ENCODE measurements at places on chromosomes 7 and 10. TPM values are rescaled to one million over a fixed set of nuclear protein-coding genes. Genes with fewer than 3 reads are reported as not detected.
A peak's percentile ranks its signal among the peaks of the same experiment; 100 is the strongest.

DNA sequence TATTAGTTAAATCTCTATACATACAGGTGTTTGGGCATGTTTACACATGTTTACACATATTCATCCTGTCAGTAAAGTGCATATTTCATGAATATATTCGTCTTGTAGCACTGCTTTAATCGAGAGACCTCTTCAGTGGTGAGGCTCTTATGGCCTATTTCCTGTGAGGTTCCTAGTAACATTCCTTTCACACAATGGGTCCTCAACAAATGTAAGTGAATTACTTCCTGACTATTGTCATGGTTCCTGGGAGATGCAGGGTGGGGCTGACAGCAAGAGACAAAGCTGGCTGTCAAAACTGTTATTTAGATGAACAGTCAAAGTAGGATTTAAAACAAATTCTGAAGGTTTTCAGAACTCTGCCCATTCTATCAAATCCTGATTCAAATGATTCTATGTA, 12.4 kb upstream of the SEMA3A start:
- DNase-seq, result no peak

DNA sequence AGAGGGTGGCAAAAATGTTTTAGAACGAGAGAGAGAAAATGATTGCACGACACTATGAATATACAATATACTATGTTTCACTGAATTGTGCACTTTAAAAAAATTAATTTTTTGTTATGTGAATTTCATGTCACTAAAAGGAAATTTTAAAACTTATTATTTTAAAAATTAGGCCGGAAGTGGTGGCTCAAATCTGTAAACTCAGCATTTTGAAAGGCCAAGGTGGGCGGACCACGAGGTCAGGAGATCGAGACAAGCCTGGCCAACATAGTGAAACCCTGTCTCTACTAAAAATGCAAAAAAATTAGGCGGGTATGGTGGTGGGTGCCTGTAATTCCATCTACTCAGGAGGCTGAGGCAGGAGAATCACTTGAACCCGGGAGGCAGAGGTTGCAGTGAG, 642.5 kb downstream of the XPNPEP1 start:
- DNase-seq, result no peak

DNA sequence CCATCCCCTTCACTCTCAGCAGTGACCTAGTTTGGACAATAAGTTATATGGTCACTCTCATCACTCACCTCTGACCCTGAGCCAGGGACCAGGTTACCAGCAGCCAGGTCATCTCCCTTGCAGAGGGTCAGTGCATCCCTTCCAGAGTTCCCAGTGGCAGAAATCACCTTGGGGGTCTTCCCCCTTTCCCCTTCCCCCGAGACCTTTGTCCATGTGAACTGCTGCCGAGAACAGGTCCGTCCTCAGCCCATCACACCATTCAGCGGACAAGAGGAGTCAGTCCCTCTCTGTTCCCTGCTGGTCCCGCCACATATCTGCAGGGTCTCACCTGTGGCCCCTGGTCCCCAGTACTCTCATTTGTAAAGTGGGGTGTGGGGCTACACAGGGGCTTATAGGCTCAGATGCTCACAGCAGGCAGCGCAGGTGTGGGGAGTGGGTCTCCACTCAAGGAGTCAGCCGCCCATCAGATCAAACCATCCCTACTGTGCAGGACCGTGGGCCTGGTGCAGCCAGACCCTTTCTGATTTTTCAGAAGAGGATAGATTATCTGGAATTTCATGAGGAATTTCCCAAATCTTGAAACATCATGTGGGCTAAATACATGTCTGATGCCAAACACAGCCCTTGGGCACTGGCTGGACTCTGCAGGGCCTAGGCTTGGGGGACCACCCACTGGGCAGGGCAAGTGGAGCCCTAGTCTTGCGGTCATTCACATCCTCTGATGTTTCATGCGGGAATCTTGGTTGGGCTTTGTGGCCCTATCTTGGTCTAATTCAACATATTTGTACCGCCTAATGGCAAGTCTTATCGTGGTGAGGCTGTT, 6.5 kb downstream of the DEPP1 start:
- DNase-seq, result no peak

DNA sequence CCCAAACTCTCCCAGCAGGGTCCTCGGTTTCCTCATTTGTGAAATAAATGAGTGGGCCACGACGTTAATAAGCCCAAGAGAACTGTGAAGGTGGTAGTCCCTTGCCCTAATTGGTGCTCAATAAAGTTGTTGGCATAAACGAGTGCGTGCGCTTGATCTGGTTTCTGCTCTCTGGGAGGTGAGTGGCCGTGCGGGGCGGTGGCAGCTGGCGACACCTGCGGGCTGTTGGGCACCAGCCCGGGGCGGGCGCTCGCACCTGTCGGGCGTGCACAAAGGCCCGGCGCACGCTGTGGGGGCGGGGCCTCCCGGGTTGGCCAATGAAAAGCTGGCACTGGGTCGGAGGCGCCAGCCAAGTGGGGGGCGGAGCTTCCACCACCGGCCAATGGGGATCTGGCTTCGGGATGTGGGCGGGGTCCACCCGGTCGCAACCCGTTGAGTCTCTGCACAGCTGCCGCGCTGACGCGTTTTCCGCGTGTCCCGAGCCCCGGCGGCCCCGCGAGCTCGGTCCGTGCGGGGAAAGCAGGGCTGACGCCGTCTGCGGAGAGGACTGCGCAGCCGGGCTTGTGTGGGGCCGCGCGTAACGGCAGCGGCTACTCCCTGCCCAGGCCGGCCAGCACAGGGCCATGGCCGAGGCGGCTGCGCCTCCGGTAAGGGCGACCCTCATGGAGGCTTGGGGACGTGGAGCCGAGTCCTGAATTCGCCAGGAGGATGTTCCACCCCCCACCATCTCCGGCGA, 23.0 kb downstream of the ZNF783 start:
- peak; percentile 74 for DNase-seq

- no peak for DNase-seq
Measured at GRCh38 chr10:77548157-77548556, 89.5 kb downstream of the KCNMA1 start.

GRCh38 chr7:98248156-98248555, 3.9 kb downstream of the TECPR1 start:
- DNase-seq, result no peak

- DNase-seq, result no peak
Measured at GRCh38 chr7:98186452-98187137, 24.6 kb upstream of the BHLHA15 start.

- no peak for DNase-seq
Measured at GRCh38 chr7:133536450-133536849, 283.6 kb downstream of the EXOC4 start.

DNA sequence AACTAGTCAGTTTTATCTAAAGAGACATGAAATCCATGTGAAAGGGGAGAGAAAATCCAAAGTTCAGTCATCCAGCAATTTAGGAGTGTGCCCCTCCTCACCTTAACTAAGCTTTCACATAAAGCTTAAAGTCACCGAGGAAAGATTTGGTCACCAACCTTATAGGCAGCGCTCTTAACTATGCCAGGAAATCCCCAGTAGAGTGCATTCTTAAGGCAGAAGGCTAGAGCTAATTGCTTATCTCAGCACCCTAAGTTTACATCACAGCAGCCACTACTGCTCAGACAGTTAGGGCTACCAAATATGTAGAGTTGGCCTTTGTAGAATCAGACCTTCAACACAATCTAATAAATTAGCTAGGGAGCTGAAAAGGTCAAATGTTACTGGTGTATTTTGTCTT, 47.9 kb downstream of the MTPN start:
- DNase-seq, result no peak

DNA sequence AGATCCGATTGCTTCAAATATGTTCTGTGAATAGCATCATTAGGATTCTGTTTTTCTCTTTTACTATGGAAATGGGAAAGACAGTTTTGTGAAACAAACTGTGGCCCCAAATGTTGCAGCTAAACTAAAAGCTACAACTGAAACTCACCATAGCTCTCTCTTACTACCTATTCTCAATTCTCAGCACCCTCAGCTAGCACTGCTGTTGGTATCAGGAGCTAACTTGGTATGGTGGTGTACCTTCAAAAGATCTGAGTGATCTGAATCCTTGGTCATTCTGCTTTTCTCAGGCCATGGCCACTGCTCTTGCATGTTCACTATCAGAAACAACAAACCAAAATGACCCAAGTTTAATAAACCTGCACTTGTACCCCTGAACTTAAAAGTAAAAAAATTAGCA, 1208.0 kb downstream of the SORCS1 start:
- no peak for DNase-seq

DNA sequence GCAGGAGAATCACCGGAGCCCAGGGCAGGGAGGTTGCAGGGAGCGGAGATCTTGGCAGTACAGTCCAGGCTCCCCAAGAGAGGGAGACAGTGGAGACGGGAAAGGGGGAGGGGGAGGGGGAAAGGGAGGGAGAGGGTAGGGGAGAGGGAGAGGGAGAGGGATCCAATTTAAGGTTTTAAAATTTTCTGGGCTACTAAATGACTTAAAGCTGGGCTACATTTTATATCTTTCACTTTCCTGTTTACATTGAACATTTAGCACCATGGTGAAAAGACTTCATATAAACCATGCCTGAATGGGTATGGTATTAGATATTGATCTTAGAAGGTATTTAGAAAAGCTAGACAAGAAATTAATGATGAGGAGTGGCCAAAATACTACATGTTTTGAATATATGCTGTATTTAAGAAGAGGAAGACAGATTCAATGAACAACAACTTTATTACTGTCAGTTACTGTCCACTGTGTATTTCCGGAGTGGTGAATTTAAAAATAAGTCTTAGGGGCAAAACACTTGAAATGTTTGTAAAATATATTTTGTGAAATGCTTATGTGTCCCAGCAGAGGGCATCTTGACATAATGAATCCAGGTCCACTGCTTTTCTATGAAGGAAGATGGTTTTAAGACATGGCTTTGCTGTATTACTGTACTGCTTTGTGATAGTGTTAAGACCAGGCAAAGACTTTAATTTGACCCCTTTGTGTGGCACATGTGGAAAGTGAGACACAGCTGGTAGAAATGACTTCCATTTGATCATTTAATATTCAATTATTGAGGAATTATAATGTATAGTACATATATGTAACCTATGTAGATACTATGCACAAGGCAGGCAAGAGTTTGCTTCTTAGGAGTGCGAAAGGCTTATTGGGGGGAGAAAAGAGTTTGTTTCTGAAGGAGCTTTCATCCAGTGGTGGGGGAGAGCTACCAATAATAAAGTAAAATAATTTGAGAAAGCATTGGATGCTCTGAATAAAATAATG, 52.8 kb downstream of the NRF1 start:
- no peak for DNase-seq

DNA sequence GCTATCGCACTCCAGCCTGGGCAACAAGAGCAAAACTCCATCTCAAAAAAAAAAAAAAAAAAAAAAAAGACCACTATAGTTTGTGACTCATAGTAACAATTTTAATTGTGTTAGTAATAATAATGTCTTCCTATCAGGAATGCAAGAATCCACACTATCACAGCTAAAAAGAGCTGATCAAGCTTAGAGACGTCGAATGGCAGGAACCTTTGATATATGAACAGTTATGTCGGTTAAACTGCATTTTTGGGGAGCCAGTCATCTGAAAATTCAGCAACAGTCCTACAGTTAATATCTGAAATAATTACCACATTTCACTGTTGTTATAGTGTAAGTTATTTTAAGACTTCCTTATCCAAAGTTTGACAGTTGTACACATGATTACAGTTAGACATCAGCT, 8.8 kb downstream of the PHYH start:
- DNase-seq, result no peak

Gene SPDYE6
- 2.2 TPM for polyA plus RNA-seq

Gene SPDYE16
- 1.8 TPM for polyA plus RNA-seq

Gene SOSTDC1
- 58.6 TPM for polyA plus RNA-seq

Gene OPALIN
- not detected for polyA plus RNA-seq

Data from right renal cortex interstitium (tissue), 3 donors.